SK-N-MC (cell line): ENCODE measurements at places on chromosomes 2 and 18.

- DNase-seq, result no peak
These were observed 378.4 kb downstream of the CDH7 start for GRCh38 chr18:66129248-66129647.

DNA sequence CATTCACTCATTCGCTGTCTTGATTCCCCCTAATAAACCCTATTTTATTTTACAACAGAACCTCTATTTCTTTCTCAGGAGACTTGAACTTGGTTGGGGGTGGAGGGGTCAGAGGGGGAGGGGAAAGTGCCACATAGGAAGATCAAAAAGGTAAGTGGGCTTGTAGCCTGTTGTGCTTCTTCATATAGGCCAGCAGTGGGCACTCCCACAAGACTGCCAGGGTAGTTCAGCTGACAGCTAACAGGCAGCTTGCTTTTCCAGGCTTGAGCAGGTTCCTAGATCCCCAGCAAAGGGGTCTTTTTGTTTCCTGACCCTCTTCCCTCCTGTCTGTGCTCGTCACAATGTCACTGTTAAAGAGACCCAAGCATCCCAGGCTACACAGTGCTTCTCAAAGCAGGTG lies 829 bp upstream of the KIAA2012 start:
- no peak for DNase-seq

GRCh38 chr2:46067501-46068305 lies 229.5 kb upstream of the EPAS1 start:
- no peak for DNase-seq

- DNase-seq, result peak; percentile 69
These were observed 241.6 kb upstream of the FN1 start for GRCh38 chr2:215677481-215677880.

- no peak for DNase-seq
These were observed 11.2 kb downstream of the DBI start for GRCh38 chr2:119377993-119378345.

- no peak for DNase-seq
These were observed 2.7 kb downstream of the MAP4K3 start for GRCh38 chr2:39434233-39434897.

- DNase-seq, result no peak
These were observed 8.2 kb upstream of the KIAA2012 start for GRCh38 chr2:202064881-202065230.

DNA sequence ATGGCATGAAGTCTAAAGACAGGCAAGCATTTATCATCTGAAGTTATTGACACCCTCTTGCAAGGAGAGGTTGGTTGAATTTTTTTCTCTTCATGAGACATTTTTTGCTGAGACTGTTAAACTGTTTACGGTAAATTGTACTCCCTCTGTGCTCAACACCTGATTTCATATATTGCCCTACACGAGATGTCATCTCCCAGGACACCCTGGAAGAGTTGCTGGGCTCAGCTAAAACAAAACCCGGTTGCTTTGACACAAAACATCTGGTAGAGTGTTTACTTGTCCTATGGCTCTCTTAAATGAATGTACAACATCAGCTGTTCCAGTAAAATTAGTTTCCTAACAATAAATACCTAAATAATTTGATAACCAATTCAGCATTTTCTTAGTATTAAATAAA lies 533.8 kb downstream of the SOCS6 start:
- DNase-seq, result no peak

- DNase-seq, result no peak
These were observed 7.6 kb upstream of the METTL21A start for GRCh38 chr2:207632575-207633493.

GRCh38 chr2:21331625-21332370 lies 208.0 kb downstream of the TDRD15 start:
- no peak for DNase-seq

GRCh38 chr2:120341977-120342376 lies 4.0 kb upstream of the INHBB start:
- no peak for DNase-seq
